ENCODE measurements at places on chromosomes 2 and 18. TPM values are rescaled to one million over a fixed set of nuclear protein-coding genes. Genes with fewer than 3 reads are reported as not detected.

DNA sequence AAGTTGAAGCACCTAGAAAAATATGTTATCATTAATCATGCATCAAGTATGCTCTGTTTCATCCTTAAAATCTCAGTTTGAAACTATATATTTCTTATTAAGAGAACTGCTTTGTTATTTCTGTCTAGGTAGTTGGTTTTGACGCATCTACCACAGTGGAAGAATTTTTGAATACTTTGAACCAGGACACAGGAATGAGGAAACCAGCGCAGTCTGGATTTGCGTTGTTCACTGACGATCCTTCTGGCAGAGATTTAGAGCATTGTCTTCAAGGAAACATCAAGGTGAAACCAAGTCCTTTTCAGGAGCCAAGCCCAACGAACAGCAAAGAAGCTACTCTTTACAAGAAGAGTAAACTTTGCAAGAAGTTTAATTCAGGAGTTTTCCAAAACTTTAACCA lies 30.1 kb upstream of the DYNC2LI1 start:
- no peaks in the 10 kb centered on the region for H3K27me3 ChIP-seq
- no peaks in the 10 kb centered on the region for H3K4me1 ChIP-seq
- H3K36me3 ChIP-seq: no peaks in the 10 kb centered on the region
- DNase-seq: no peak

DNA sequence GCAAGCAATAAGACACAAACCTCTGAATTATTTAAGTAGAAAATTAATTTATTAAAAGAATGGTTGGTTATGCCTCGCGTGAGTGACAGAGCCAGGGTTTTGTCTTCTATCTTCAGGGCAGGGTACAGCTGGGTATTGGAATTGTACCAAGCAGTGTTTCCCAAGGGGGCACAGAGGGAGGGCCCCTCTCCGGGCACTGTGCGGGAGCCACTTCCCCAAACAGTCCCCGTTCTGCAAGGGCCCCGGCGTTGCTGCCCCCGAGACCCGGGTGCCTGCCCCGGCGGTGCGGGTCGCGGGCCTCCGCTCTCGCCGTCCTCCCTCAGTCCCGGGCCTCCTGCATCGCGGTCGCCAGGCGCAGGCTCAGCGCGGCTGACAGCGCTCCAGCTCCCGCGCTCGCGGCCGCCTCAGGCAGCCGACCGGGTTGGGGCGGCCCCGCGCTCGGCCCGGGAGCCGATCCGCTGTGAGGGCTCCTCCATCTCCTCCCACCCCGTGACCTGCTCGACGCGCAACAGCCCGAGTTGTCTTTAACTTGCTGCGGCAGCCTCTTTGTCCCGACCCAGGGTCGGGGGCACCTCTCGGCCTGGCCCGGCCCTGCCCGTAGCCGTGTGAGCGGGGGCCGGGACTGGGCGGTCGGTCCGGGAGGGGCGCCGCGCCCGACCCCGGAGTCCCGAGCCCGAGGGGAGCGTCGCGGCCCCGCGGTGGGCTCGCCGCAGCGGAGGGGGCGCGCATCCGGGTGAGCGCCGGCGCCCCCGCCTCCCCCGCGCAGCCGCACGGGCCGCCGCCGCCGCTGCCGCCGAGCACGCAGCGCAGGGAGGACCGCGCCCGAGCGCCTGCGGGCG lies 620 bp upstream of the GALNT1 start:
- peaks cover 5% of the 10 kb centered on the region for H3K4me1 ChIP-seq
- peak; percentile 54 for DNase-seq
- no peaks in the 10 kb centered on the region for H3K36me3 ChIP-seq
- H3K27ac ChIP-seq: peak overlapping the region; percentile 79

DNA sequence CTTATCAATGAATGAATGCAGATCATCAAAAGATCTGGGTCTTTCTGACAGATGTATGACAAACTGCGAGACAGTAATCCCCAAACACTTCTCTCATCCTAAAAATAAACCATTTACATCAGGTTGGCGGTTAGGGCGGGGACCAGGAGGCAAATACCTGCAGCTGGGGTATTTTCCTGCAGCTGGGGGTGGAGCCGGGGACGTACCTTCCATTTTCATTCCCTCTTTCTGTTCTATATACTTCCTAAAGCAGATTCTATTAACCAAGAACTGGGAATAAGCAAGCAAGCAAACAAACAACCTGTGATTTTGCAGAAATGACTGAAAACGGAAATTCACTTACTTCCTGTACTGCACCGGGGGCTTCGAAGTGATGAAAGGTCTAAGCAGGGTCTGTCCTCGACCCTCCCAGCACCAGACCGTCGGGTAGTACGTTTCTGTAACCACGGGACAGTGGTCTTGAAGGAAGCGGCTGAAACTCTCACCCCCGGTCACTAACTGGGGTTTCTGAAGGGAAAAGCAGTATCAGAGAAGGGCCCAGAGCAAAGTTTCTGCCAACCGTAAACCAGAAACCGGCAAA lies 1.2 kb downstream of the ABHD3 start:
- H3K36me3 ChIP-seq: peaks cover 5% of the 10 kb centered on the region
- peak; percentile 70 for DNase-seq
- peak overlapping the region; percentile 88 for H3K4me3 ChIP-seq
- peak overlapping the region; percentile 96 for H3K27ac ChIP-seq

Gene ALPI
- 80.6 TPM for polyA plus RNA-seq

Gene C2orf78
- not detected for polyA plus RNA-seq

Gene RAD51AP2
- polyA plus RNA-seq: 0.06 TPM

Gene SLC9A2
- polyA plus RNA-seq: 2.1 TPM
